ENCODE measurements at places on chromosomes 12 and 14. TPM values are rescaled to one million over a fixed set of nuclear protein-coding genes. Genes with fewer than 3 reads are reported as not detected.

CNTN1 gene
- 31.7 TPM for polyA plus RNA-seq

GRIP1 gene
- polyA plus RNA-seq, result 1.6 TPM

EMP1 gene
- 232 TPM for polyA plus RNA-seq

- no peak for DNase-seq
Observed at GRCh38 chr12:131907379-131908091, 13.1 kb downstream of the ULK1 start.

GRCh38 chr12:29907461-29907860, 123.7 kb upstream of the TMTC1 start:
- no peak for DNase-seq

DNA sequence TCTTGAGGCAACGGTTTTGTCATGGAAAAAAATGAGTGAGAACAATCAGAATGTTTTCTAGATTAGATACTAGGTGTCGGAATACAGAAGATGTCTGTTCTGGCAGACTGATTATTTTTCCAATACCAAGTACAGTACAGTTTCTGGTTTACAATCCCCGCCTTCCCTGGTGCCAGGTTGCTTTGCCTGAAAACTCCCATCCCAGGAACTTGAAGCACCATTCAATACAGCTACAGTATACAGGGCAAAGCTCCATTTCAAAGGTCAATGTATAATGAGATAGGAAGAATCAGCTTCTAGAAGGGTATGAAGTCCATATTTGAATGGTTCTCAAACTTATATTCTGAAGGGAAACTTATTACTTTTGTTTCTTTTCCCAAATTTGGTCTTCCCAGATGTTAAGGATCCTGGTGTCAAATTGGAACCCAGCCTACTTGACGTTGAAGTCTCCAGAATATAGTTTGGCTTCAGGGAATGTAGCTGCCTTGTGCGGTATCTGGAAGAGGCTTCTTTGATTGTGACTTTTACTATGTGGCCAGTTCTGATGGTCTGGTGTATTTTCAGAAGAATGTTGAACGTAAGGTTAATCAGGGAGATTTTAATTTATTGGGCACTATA, 238.0 kb upstream of the ATP2B1 start:
- no peak for DNase-seq

Data from muscle of arm (tissue), 14 donors.